Cerebellar cortex (tissue), 1 donor: ENCODE measurements at places on chromosomes 12 and 14.
A peak's percentile ranks its signal among the peaks of the same experiment; 100 is the strongest.

DNA sequence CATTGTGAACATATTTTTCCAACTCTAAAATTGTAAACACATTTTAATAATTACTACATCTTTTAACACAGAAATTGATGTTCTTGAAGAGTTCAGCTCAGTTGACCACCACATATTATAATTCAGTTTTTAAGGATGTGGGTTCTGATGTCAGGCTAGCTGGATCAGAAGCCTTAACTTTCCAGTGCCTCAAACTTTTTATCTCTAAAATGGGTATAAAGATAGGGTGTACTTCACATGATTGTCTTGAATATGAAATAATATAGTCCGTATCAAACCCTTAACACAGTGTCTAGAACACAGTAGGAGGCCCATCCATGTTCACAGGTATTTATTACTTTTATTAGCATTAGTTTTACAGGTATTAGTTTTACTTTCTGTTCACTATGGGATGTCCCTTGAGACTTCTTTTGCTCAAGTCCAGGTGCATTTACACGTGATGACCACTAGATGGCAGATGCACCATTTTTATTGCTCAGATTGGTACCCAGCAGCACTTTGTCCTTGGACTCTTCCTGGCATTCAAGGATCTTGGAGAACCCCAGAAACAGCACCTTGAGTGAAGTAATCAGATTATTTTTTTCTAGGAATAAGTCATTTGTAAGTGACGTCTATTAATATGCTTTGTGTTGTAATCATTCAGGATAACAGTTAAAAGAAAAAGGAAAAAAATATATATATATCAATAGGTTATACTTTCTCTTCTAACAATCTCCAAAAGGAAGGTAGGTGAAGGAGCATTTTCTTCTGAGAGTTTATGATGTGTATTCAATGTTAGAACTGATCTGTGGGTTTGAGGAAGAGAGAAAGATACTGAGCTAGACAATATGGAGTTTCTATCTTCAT is 580.2 kb downstream of the ETNK1 start:
- DNase-seq, result peak; percentile 25

DNA sequence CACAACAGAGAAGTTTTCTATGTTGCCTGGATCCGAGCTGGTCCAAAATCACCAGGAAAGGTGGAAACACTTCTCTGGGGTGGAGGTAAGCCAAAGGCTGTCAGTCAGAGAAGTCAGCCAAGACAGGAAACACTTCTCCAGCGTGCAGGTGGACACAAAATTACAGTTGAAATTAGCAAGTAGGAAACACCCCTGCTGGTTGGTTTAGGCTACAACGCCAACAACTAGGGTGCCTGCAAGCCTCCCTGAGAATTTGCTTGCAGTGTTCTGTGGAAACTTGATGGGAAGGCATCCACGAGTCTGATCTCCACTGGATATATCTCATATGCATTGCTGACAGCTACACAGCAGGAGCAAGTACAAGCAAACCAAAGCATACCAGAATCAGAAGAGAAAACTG is 600.5 kb downstream of the RERGL start:
- DNase-seq, result no peak

- no peak for DNase-seq
These were observed 23.4 kb downstream of the DNM1L start for GRCh38 chr12:32702473-32702872.

DNA sequence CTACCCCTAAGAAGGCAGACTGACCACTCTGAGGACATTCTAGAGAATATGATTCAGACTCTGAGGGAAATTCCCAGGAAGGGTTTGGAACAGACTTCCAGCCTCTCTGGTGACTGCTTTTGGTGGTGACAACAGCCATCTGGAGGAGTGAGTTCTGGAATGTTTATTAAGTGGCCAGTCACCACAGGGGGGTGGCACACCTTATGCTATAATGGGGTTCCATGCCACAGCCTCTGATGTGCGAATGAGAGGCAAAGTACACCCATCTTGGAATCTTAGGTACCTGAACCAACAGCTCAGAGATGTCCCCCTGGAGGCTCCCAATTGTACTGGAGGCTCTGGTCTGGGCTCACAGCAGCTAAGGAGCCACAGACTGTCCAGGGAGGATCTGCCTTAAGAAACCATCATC is 9.5 kb upstream of the TINF2 start:
- peak; percentile 29 for DNase-seq

- DNase-seq, result no peak
These were observed 31.8 kb downstream of the ATXN3 start for GRCh38 chr14:92074555-92074954.

DNA sequence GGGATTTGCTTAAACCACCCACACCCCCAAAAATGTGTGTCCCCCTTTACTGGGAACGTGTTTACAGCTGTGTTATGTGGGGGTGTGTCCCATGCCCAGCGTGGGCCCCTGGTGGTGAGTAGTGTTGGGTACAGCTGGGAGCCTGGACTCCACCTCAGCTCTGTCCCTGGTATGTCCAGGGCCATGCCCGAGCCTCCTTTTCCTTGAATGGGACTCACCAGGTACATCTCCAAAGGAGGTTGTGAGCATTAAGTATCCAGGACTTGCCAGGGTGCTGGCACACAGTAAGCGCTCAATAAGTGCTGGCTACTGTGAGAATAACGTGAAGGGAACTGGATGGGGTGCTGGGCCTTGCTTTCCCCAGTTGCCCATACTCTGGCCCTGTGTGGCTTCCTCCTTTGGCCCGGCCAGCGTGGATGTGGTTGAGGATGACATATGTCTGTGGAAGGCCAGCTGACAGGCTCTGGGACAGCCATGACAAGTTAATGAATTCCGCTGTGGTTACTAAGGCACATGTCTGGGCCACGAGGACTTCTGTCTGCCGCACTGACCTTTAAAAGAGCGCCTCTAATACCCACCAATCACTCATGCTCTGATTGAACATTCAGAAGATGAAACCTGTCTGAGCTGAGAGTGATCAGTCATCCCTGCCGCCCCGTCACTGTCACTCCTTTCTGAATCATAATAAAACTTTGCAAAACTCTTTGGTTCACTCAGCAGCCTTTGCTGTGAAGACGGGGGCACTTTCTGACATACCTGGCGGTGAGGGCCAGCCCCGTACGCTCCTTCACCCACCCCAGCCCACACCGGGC is 74.7 kb downstream of the DIO3 start:
- no peak for DNase-seq

DNA sequence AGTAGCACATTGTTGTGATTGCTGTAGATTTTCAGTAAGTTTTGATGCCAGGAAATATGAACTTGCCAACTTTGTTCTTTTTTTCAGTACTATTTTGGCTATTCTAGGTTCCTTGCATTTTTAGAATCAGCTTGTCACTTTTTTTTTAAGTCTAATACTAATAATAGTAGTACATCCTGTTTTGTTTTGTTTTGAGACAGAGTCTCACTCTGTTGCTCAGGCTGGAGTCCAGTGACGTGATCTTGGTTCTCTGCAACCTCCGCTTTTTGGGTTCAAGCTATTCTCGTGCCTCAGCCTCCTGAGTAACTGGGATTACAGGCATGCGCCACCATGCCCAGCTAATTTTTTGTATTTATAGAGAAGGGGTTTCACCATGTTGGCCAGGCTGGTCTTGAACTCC is 16.5 kb downstream of the PWP1 start:
- DNase-seq, result no peak

DNA sequence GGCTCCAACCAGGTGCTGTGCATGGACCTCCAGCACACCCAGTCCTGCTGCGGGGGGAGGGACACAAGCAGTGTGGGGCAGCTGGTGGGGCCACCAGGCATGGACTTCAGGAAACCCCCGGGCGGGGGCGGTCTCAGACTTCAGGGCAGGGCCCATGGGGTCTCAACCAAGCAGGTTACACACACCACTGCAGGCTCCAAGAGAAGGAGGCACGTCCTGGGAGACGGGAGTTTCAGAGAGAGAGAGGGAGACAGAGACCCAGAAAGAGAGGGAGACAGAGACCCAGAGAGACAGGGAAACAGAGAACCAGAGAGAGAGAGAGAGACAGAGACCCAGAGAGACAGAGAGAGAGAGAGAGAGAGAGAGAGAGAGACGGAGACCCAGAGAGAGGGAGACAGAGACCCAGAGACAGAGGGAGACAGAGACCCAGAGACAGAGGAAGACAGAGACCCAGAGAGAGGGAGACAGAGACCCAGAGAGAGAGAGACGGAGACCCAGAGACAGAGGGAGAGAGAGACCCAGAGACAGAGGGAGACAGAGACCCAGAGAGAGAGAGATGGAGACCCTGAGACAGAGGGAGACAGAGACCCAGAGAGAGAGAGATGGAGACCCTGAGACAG is 128.9 kb downstream of the NCOR2 start:
- no peak for DNase-seq

- DNase-seq, result no peak
These were observed 6.5 kb upstream of the OR11G2 start for GRCh38 chr14:20184181-20184580.

DNA sequence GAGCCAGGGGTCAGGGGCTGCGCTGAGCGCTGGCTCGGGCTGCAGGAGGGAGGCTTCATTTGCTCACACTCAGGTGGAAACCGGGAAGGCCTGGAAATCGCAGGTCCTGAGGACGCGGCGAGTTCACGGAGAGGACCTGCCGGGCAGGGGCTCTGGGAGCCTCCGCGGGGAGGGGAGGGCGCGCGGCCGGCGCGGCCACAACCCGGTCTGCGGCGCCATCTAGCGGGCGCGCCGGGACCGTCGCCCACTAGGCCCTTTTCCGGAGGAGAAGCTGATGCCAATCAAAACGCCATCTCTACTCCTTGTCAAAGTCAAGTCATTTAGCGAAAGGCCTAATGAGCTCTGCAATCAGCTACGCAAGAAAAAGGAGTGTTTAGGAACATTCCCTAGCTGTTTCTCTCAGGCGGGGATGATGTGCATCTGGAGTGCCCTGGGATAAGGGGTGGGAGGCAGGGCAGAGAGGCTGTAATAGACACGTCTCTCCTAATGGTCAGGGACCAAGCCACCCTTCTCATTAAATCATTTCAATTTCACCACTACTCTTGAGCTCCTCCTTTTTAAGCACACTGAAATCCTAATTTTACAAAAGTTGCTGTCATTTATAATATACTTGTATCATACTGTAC is 885.8 kb upstream of the TMEM132C start:
- DNase-seq, result peak; percentile 57

- no peak for DNase-seq
These were observed 70.6 kb upstream of the PRICKLE1 start for GRCh38 chr12:42660117-42660516.

- no peak for DNase-seq
These were observed 77.3 kb upstream of the CNTN1 start for GRCh38 chr12:40614923-40615322.

- DNase-seq, result no peak
These were observed 36.7 kb upstream of the RESF1 start for GRCh38 chr12:31922341-31923062.

DNA sequence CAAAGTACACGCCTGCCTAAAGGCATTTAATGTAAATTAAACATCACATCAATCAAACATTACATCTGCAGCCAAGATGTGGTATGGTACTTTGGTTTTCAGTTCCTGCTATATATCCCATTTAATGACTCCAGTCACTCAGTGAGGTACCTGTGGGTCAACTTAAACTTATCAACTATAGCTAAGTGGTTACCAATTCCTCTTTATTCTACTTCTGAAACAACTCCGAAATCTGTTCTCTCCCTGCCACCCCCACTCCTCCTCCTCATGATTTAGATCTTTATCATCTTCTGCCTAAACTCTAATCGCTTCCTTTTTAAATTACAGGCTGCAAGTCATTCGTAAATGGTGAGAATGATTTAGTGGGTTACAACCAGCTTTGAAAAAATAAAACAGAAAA is 57.9 kb downstream of the BCL2L14 start:
- no peak for DNase-seq

GRCh38 chr12:59179231-59179630 is 258.9 kb upstream of the LRIG3 start:
- DNase-seq, result no peak

DNA sequence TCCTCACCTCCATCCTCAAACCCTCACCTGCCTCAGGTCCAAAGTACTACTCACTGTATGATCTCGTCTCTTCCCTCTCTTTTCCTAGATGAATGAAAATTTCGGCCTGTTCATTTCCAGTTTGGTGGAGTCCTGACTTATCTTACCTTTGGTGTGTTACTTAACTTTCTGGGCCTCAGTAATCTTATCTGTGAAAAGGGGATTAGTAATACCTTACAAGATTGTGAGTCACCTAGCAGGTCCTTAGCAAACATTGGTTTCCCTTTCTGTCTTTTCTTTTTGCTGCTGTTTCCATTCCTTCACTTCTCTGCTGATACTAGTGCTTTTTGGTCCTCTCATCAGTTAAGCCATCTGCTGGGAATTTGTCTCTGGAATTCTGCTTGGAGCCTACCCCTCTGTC is 52.8 kb downstream of the AKAP6 start:
- no peak for DNase-seq
